ENCODE measurements at places on chromosomes 3 and 15.

DNA sequence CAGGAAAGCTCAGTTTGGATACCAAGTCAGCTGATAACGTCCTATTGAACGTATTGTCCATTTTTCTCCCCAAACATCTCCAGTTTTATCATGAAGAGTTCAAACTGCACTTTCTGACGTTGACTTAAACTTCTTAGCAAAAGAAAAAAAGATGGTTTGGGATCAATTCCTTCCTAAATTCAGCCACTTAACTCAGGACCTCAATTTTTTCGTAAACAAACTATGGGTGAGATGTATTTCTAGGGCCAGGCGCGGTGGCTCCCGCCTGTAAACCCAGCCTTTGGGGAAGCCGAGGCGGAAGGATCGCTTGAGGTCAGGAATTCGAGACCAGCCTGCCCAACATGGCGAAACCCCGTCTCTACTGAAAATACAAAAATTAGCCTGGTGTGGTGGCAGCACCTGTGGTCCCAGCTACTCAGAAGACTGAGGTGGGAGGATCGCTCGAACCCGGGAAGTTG lies 464 bp upstream of the MRPS25 start:
- no peak for DNase-seq

GRCh38 chr3:182405759-182406158 lies 387.5 kb upstream of the ATP11B start:
- DNase-seq = no peak

- DNase-seq = no peak
Observed at GRCh38 chr15:32105258-32106241, 75.2 kb downstream of the CHRNA7 start.

DNA sequence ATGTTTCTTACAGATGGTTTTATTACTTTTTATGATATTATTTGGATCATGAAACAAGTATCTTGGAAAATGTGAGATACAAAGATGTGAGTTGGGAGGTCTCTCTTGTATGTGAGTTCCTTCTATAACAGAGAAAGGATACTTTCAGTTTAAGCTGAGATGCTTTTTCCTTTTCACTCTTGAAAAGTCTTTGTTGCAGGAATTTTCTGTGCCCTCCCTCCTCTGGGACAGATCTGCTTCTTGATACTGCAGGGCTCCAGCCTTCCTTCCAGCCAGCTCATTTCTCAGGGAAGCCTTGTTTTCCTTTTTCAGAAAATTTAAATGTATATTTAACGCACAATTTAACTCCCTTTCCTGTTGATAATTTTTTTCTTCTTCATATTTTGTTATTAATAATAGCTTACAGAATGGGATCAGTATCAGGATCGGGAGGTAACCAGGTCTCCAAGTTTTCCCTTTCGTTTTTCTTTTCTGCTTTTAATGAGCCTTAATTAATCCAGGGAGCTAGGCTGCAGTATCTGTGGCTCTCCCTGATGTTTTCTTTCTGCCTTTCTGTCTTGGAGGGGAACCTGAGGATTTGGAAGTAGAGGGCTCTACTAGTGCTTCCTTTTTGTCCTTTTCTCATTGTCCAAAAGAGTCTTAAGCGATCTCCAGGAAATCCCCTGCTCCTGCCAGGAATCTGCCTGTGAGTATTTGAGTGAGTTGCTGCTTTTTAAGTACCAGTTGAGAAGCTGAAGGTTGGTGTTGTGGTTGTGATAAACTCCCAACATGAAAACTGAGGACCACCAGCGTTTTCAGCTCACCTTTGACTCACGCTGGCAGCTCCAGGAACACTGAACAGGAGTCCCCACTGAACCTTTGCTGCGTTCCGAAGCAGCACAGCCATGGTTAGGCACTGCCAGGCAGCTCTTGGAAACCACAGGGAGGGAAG lies 105.7 kb downstream of the IGF1R start:
- DNase-seq = no peak

GRCh38 chr15:69893863-69894262 lies 203.9 kb downstream of the TLE3 start:
- no peak for DNase-seq
